ENCODE measurements at places on chromosomes 3 and 15.

DNA sequence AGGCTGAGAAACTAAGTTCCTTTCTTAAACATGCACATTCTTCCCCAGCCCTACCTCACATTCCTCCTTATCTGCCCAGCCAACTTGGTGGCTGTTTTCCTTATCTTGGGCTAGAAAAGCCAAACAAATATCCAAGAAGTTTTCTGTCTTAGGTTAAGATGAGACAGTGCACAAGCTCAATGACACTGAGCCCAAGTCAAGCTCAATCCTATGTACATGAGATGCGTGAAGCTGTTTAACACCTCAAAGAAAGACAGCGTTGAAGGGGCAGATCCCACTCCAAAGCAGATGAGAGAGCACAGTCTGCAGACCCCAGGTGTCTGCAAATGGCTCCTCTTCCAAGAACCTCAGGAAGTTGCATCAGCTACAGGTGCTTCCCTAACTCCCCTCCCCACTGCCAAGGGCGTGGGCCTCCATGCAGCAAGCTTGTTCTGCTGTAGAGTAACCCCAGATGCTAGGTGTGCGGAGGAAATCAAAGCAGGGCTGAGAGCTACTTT, 16.6 kb downstream of the LRRC2 start:
- no peak for DNase-seq

- no peak for DNase-seq
These were observed 37.2 kb downstream of the BHLHE40 start for GRCh38 chr3:5016211-5017161.

DNA sequence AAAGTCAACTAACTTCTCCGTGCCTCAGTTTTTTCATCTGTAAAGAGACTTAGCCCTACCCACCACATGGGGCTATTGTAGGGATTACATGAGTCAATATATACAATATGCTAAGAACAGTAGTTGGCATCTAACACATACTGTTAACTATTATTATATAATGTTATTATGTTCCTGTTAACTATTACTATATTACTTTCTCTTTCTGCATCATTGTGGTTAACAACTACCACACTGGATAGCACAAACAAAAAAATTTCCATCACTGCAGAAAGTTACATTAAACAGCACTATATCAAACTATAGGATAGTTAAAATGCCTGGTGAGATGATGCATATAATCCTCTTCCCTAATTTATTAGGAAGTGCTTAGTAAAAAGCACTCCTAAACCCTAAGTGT, 23.7 kb downstream of the STAG1 start:
- no peak for DNase-seq

DNA sequence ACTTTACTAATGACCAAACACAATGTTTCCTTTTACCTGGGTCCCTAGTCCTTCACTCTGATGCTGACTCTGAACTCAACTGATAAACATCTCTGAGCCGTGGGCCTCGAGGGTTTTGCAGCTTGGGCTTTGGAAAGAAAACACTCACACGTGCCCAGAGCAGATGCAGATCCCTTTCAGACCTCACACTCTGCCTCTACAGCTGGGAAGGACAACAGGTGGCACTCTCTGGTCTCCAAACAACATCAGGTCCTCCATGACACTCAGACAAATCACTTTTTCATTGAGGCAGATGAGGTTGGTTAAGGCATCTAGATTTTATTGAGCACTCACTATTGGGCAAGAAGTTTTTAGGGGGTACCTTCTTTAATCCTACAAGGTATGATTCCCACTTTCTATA, 64.7 kb upstream of the NTRK3 start:
- no peak for DNase-seq

GRCh38 chr3:30408105-30408557, 198.3 kb upstream of the TGFBR2 start:
- no peak for DNase-seq

GRCh38 chr3:99858469-99858868, 40.8 kb downstream of the CMSS1 start:
- DNase-seq = no peak

DNA sequence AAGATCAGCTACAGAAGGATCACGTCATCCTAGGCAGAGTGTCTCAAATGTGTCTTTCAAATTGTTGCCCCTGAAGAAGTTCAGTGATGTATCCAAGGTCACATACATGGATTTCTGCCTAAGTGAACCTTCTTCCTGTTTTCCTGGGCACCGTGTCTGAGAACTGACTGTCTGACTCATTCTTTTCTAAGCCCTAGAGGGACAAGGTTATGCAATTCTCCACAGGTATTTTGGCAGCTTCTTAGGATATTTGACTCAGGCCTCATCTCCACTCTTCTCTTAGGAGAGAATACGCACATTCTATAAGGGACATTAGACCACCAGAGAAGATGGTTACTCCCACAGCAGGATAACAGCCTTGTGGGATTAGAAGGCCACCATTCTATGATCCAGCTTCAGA, 391.9 kb upstream of the THBS1 start:
- no peak for DNase-seq

GRCh38 chr15:45670091-45670490, 35.3 kb downstream of the SQOR start:
- no peak for DNase-seq

DNA sequence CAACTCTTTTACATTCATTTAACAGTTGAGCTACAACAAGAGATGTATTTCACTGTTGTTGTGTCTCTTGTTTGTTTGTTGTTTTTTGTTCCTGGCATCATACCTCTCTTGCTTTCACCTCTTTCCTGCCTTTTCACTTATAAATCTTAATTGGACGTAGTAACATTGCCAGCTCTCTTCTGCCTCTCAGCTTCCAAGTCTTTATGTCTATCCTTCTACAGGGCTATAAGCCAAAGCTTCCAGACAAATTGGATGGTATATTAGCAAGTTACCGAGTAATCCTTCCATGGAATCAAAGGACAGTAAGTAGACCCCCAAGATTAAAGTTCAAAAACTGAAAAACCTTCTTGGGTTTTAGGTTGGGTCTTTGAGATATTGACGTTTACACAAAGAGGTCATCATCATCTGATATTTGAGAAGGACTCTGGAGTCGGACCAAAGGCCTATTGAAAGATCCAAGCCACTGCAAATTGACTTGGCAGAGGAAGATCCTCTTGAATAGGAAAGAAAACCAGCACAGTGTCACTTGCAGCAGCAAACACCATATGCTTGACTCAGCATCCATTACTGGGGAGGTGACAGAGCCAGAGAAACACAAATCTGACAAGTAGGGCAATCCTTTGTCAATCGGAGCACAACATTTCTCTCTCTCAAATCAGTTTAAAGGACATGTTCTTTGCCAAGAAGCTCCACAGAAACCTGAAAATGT, 648.5 kb upstream of the NR2F2 start:
- DNase-seq = no peak

DNA sequence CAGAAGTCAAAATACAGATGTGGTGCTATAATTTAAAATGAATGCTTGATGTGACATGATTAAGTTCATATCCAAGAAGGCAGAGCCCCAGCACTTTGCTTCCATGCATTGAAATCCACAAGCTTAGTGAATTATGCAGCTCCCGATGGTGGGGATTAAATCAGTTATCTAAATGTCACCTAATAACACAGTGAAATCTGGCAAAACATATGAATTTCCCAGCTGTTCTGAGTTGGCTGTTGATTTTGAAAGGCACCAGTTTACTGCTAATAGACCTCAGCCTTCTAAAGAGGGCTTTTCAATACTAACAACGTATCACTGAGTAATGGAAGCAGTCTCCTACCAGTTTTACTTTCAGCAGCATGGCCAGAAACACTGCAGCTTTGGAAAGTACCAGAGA, 19.8 kb upstream of the CRBN start:
- no peak for DNase-seq

DNA sequence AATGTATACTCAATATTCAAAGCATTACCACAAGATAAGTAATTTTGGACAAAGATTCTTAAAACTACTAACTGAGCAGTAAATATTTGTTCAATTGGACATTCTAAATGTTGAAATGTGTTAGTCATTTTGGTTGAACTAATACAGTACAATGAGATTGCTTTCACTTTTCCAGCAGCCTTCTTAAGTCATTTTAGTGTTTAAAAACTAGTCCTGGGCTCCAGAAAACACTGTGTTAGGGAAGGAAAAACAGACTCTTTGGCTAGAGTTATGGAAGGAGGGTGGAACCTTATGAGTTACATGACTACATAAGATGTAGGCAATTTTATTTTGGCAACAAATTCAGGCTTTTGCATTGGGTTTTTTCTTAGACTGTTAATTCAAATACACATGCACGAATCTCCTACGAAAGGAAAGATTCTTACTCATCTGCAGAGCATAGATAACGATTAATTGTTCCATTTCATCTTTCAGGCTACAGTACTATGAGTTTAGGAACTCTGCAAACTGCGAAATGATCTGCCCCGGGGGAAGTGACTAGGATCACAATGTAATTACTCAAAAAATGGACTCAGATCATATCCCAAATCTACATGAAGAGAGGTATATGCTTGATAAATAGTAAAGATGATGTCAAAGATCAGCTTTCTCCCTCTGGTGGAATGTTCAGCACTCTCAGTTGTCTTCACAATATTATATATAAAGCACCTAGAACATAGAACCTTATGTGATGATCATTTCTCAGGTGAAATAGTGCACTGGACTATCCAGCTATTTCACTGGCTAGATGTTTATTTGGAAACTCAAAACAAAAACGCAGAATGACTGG, 492.8 kb upstream of the MDFIC2 start:
- DNase-seq = no peak

GRCh38 chr3:102183186-102183585, 251.6 kb upstream of the ZPLD1 start:
- no peak for DNase-seq

- no peak for DNase-seq
These were observed 38.3 kb downstream of the COMMD2 start for GRCh38 chr3:149713730-149714654.

GRCh38 chr15:91895051-91895450, 41.5 kb downstream of the SLCO3A1 start:
- no peak for DNase-seq

DNA sequence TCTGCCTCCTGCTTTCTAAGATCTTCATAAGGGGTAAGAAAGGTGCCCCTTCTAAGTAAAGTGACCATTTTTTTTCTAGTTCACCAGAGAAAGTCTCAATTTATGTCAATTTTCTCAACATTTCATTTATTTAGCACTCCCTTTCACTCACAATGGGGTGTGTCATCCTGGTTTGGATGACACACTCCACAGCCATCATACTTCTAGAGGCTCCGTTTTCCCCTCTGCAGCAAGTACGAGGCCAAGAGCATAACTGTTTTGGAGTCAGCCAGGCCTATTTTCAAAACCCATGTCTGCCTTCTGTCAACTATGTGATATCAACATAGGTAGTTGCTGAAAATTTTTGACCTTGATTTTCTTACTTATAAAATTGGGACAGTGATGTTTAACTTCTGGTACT, 703.2 kb downstream of the NLGN1 start:
- no peak for DNase-seq

DNA sequence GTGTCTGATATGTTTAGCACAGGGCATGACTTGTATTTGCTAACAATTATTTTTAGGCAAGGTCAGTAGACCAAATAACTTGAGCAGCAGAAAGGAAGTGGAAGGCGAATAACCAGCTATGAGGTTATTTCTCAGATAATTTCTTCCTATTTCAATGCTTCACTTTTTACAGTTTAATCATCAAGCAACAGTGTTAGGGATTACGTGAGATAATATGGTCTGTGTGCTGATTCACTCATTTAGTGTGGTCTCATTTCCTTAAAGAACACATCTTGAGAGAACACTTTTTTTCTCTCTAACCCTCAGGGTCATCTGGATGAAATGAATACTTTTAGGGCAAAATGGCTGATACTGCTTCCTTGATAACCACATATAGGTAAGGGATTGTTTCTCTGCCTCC, 126.0 kb upstream of the CCNL1 start:
- no peak for DNase-seq

- no peak for DNase-seq
These were observed 22.3 kb upstream of the CFAP161 start for GRCh38 chr15:81111510-81112470.

GRCh38 chr3:71618538-71618937, 35.0 kb upstream of the FOXP1 start:
- DNase-seq = no peak

DNA sequence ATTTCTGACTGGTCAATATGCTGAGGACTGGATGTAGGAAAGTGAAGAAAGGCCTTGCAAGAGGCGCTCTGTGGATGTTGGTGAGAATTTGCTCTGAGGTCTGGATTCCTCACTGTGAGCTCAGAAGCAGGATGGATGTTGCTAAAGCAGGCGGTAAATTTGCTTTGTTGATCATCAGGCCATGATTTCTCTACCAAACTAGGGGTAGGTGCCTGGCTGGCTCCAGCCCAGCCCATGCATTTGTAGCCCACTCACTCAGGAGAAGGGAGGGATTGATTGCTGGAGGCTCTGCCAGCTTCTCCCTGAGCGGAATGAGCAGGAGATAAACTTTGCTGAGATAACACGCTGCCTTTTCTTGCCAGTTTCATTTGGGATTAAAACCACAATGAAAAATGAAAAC, 44.3 kb upstream of the NTRK3 start:
- DNase-seq = no peak

DNA sequence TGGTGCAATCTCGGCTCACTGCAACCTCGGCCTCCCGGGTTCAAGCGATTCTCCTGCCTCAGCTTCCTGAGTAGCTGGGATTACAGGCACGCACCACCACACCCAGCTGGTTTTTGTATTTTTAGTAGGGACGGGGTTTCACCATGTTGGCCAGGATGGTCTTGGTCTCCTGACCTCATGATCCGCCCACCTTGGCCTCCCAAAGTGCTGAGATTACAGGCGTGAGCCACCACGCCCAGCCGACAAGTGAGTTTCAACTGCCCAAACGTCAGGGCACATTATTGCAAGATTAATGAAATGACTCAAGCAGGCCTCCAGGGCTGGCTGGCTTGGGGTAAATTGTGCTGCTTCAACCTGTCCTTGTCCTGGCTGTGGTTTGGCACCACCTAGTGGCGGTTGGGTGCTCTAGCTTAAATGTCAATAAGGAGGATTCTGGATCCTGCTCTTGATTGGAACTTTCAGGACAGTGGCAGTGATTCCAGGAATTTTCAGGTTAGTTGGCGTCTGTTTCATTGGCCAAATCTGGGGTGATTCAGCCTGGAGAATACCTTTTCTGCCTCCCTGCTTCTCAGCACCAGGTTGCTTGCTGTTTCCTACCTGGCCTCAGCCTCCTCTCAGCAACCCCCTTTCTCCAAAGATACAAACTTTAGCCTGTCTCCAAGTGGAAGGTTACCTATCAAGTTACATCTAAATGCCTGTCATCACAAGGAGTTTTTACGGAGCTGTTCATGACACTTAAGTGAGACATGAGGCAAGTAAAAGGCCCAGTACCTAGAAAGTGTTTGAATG, 32.4 kb upstream of the SACM1L start:
- peak; percentile 45 for DNase-seq

GRCh38 chr15:53512029-53512428, 247.4 kb downstream of the WDR72 start:
- no peak for DNase-seq

- DNase-seq = no peak
These were observed 112.2 kb upstream of the NANOGP8 start for GRCh38 chr15:35197306-35197705.

GRCh38 chr3:7651274-7651673, 790.4 kb downstream of the GRM7 start:
- no peak for DNase-seq
